ENCODE measurements at places on chromosomes 11 and 22. TPM values are rescaled to one million over a fixed set of nuclear protein-coding genes. Genes with fewer than 3 reads are reported as not detected.

DNA sequence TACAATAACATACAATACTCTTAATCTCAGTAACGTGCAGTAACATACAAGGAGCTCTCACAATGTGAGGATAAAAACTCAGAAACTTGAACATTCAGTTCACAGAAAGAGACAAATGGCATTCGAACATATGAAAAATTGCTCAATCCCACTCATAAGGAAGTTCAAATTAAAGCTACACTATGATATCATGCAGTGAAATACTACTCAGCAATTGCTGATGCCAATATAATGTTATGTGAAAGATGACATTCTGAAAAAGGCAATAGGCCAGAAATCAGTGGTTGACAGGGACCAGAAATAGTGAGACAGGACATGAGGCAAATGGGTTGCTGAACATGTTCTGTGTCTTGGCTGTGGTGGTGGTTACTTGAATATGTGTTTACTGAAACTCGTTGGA, 33.7 kb upstream of the PITPNB start:
- DNase-seq: no peak

DNA sequence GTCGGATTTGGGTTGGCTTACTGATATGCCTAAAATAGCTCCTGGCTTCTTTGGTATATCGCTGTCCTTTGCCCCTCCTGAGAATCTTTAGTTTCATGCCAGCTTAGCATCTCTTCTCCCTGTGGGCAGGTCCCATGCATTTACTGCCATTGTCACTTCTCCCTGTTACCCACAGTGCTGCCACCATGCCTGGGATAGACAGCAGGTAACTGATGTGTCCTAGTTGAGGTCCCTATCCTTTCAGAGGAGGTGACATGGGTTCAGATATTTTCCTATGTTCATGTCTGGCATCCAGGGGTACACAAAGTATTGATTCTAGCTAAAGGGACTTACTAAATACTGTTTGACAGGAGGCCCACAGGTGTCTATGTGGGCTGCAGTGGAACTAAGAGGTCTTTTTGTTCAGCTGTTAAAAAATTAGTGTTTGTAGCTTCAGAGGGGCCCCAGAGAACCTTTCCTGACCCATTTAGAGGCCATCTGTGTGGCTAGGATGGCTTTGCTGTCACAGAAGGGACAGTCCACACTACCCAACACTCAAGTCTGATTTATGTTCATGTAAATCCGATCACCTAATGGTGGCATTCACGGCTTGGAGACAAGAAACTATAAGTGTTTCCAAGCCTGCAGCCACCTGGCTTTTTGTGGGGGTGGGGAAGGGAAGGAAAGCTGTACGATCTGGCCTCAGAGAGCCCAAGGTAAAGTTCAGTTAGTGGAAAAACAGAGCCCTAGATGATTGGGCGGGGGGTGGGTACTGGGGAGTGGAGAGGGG, 8.5 kb downstream of the TIMP3 start:
- no peak for DNase-seq

- DNase-seq: no peak
These were observed 224.0 kb upstream of the NARS2 start for GRCh38 chr11:78798663-78799062.

- no peak for DNase-seq
These were observed 1028.3 kb downstream of the BRD1 start for GRCh38 chr22:48799227-48799970.

DNA sequence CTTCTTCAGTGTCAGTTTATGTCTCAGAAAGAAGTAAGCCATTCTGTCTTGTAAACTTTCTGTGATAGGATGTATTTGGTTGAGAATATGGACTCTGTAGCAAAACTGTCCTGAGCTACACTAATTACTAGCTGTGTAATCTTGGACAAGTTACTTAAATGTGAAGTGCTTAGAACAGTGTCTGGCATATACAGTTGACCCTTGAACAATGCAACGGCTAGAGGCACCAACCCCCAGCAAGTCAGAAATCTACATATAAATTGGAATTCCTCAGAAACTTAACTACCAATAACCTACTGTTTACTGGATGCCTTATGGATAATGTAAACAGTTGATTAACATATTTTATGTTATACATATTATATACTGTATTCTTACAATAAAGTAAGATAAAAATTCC, 68.7 kb upstream of the GRK2 start:
- no peak for DNase-seq

The BAIAP2L2 gene
- 4.4 TPM for total RNA-seq

The API5 gene
- total RNA-seq: 101 TPM
